Stimulated activated CD4-positive, alpha-beta T cell treated with anti-CD3 and anti-CD28 coated beads, Interleukin-15, amount 100 ng/mL, for 24 hours (primary cell): ENCODE measurements at places on chromosomes 12 and 14.

GRCh38 chr12:49131894-49132461 is 783 bp upstream of the TUBA1B start:
- DNase-seq = no peak

- DNase-seq = no peak
Observed at GRCh38 chr14:72341686-72342085, 409.5 kb downstream of the RGS6 start.

GRCh38 chr12:109702111-109702841 is 11.3 kb upstream of the FAM222A start:
- no peak for DNase-seq

- no peak for DNase-seq
Observed at GRCh38 chr12:25254271-25254880, 3.6 kb upstream of the KRAS start.

DNA sequence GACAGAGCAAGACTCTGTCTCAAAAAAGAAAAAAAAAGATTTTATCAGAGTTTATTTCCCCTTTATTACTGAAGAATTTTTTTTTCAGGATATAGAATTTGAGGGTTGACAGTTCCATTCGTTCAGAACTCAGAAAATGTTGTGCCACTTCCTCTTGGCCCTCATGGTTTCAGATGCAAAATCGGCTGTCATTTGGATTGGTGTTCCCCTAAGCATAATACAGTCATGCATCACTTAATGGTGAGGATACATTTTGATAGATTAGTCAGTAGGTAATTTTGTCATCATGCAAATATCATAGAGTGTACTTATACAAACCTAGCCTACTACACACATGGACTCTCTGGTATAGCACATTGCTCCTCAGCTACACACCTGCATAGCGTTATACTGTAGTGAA is 263.9 kb upstream of the RTL1 start:
- DNase-seq = no peak

DNA sequence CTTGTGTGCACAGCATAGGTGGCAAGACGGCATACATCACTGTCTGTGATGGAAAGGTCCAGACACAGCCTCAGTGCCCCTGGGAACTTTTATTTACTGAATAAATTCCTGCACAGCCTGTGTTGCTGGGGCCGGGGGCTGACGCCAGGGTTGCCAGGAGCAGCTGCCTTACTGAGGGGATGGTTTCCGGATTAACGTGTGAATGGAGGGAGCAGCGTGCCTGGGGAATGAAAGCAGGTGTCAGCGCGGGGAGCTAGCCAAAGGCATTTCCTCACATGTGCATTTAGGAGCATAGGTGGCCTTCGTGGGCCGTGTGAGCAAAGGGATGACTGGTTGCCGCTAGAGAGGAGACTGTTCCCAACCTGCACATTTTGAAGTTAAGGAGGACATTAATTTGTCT is 41.6 kb downstream of the SFSWAP start:
- DNase-seq = no peak

DNA sequence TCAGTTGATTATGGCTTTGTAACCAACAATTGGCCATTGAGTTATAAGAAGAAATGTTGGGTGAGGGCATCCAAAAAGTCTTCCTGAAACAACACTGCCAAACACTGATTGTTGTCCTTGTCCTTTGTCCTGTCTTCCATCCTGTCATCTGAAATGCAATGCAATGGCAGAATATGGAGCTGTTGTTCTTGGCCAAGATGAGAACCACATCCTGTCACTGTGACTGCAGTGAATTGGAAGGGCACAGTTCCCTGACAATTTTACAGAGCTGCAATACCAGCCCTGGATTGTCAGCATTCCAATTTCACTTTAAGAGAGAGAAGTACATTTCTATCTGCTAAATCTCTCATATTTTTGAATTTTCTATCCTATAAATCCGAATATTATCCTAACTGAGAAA is 613.3 kb downstream of the FLRT2 start:
- DNase-seq = no peak

DNA sequence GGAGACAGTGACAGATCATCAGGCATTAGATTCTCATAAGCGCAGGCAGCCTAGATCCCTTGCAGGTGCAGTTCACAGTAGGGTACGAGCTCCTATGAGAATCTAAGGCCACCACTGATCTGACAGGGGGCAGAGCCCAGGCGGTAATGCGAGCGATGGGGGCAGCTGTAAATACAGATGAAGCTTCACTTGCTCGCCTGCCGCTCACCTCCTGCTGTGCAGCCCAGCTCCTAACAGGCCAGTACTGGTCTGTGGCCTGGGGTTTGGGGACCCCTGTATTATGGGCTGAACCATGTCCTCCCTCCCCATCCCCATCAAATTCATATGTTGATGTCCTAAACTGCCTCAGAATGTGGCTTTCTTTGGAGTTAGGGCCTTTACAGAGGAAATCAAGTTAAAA is 63.2 kb downstream of the NOS1 start:
- no peak for DNase-seq

DNA sequence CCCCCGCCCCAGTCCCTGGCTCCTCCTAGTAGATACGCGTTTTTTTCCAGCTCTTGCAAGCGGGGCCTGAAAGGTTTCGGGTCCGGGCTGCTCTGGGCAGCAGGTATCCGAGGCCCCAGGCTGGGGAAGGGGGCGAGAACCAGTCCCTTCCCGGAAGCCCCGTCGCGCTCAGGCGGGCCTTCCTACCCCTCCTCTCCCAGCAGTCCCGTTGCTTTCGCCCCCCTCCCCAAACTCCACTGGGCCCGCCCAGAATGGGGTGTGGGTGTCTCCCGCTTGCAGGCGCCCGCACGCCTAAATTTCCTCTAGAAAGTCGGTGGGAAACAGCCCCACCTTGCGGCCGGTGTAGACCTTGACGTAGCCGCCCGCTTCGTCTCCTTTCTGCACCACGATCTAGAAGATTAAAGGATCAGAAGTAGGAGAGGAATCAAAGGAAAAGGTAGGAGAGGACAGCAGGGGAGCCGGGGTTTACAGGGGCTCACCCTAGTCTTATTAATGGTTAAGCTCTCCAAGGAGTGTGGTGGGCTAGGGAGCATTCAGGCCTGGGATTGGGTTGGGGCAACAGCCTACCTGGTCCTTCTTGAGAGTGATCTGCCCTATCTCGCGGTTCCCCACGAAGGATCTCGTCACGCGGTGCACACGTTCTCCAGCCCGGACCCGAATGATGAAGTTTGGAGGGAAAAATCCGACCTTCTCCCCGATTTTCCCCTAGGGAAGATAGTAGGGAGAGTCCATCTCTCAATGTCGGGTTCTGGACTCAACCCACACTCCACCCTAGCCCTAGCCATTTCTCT is 7.3 kb downstream of the STAC3 start:
- DNase-seq = peak; percentile 90

DNA sequence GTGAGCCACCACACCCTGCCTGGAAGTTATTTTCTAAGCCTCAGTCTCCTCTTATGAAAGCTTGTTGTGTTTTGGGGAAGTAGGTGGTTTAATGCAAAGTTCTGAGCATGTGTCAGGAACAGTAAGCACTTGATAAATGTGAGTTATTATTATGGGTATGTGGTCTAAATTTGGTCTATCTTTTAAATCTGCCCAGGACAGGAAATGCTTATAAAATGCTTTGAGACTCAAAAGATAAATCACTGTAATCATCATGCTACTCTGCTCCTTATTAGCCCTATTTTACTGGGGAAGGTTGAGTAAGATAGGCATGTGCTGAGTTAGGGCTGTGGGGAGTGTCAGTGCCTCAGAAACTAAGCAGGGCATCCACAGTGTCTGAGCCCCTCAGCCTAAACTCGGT is 13.1 kb upstream of the SRSF5 start:
- no peak for DNase-seq

DNA sequence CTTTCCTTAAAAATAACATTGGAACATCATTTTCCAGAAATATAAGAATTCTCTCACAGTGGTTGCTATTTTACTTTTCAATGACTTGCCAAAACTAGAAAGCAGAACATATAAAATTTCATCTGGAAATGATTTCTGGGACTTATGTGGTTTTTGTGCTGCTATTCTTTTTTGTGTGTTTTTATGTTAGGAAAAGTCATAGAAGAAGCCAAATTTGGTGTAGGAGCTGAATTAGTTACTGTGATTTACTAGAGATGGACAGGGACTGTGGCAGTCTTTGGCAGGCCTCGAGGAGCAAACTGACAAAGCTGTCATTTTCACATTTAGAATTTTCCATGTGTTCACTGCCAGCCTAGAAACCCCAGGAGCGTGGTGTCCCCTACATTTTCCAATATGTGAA is 38.3 kb upstream of the LDHB start:
- DNase-seq = no peak

GRCh38 chr14:53265025-53265424 is 111.9 kb upstream of the DDHD1 start:
- DNase-seq = no peak

DNA sequence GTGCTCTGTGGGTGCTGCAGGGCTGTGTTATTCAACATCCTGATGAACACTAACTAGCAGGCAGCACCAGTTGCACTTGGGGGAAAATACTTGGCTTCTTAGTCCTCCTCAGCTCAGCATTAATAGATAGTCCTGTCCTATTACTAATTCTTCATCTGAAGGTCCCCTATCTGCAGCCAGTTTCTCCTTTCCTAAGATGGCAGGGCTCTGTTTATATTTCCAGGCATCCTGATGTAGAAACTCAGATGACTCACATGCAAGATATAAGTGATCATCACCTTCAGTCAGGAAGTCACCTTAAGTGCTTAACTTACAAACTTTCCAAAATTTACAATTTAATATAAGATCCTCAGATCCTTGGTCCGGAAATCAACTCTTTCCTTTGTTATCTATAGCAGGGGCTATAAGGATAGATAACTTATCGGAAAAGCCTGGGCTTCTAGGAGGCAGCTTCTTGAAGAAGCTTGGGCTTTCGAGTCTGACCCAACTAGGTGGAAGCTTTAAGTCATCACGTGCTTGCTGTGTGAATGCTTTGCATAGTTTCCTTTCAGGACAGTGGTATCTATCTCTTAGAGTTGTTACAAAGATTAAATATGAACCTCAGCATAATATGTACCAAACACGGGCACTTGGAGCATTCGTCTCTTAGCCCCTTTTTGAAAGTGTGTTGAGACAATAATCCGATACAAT is 181.0 kb upstream of the GRIP1 start:
- DNase-seq = no peak

DNA sequence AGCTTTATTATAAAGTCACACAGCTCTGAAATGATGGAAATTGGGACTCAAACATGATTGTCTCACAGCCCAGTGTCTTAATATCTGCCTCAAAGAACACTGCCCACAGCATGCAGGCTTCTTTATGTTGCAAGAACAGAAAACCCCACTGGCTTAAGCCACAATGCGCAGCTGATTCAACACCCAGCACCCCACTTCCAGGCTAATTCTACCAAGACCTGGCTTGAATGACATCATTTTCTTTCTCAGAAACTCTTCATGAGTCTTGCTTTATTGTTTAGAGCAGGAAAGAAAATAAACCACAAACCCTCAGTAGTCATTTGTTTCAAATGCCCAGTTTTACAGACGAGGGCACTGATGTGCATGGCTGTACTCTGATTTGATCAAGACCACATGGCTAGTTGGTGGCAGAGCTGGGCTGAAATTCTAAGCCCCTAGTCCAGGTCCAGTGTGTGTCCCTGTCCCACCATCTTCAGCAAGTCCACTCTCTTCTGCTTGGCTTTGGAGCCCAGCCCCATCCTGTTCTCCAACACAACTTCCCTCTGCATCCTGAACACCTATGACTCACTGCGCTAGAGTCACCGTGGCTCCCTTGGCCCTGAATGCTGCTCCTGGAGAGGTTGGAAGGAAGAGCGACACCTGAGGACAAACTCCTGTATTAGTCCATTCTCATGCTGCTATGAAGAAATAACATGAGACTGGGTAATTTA is 50.3 kb upstream of the SRSF5 start:
- peak; percentile 53 for DNase-seq

GRCh38 chr14:93984987-93985410 is 8.6 kb upstream of the ASB2 start:
- no peak for DNase-seq

- no peak for DNase-seq
Observed at GRCh38 chr12:132481771-132482745, 7.9 kb upstream of the FBRSL1 start.

GRCh38 chr14:22985894-22986507 is 3.6 kb upstream of the AJUBA start:
- no peak for DNase-seq

GRCh38 chr12:98259693-98260092 is 255.7 kb upstream of the TMPO start:
- DNase-seq = no peak

DNA sequence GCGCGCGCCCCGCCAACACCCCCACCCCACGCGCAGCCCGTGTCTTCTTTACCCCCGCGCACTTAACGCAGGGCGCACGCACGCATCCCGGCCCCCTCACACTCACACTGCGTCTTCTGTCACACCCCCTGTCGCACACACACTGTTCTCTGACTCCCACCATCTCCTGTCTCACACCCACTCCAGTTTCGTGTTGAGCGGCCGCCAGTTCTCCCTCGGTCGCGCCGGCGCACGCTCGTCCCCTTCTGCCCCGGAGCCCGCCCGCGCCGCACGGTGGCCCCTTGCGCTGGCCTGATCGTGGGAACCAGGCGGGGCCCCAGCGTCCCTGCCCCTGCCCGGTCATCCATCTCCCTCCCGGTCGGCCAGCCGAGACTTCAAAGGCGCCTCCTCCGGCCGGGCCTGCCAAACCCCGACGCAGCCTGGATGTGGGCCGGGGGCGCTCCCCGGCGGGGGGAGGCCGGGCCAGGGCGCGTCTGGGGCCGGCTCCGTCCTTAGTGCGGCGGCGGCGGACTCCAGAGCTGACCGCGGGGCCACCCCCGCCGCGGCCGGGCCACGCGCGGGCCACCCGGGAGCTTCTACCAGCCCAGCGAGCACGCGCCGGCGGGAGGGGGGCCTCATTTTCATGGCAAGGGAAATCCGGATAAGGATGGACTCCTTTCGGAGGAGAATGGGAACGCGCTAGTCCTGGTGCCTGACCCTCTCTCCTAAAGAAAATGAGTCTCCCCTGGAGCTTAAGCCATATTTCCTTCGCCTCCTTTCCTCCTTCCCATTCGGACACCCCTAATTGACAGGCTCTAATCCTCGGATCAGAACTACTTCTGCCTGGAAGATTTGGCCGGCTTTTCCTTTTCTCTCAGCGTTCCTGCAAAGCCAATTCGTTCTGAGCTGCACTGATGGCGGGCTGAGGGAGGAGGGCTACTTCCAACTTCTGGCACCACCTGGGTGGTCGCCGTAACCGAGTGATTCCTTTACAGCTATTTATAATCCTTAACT is 82.0 kb upstream of the HMGA2 start:
- peak; percentile 35 for DNase-seq

GRCh38 chr12:118330421-118331018 is 42.2 kb downstream of the TAOK3 start:
- DNase-seq = no peak

- DNase-seq = no peak
Observed at GRCh38 chr14:37122288-37122687, 50.1 kb downstream of the SLC25A21 start.
